GM04504 (cell line): ENCODE measurements at places on chromosomes 16 and 17.
A peak's percentile ranks its signal among the peaks of the same experiment; 100 is the strongest.

- DNase-seq = no peak
Observed at GRCh38 chr17:65385071-65385470, 176.4 kb downstream of the AXIN2 start.

DNA sequence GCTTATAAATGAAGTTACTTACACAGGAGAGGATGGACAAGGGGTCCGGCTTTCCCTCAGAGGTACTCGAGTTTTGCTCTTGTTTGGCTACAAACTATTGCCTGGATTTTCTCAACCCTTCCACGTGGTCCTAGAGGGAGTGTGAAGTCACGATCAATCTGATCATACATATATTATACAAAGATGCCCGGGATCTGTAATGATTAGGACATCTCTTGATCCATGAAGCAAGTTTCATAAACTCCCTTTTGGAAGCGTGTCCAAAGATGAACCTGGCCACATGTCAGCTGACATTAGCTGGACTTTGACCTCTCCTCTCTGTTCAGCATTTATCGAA is 2.3 kb upstream of the CDH11 start:
- no peak for DNase-seq

DNA sequence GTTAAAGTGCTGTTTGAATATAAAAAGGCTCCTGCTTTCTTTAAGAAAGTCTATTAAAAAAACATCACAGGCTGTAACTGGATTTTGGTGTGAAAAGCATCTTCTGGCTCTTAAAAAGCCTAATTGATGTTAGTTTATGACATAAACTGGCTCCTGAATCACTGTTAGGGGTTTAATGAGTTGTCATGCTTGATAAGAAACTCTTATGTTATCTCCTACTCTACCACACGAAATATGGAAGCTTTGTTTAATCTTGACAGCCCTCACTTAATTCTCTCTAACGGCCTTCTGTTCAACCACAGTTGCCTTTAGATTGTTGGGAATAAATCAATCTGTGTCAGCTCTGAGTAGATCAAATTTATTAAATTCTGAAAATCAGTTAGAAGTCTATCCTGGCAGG is 51.5 kb downstream of the CPPED1 start:
- no peak for DNase-seq

DNA sequence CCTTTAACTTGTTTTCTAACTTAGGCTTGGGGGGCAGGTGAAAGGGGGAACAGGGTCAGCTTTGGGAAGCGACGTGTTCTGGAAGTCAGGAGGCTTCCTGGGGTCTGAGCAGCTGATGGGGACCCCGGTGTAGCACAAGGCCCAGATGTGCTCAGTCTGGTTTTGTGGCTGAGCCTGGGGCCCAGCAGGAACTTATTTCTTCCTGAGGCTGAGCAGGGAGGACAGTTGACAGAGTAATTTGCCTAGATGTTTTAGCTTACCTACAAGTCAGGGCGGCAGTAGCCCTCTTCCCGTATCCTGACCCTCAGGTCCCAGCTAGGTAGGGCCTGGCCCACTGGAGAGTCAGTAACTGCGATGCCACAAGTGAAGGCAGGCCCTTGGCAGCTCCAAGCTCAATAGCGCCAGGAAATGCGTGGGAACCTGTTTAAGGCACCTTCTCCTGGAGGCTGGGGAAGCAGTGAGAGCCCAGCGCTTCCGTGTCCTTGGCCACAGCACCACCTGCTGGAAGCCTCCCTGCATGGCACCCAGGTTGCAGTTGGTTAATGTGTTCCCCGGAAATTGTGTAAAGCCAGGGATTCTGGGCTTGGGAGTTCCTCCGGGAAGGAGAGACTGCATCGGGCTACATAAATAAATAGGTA is 5.2 kb downstream of the CCR7 start:
- peak; percentile 86 for DNase-seq

DNA sequence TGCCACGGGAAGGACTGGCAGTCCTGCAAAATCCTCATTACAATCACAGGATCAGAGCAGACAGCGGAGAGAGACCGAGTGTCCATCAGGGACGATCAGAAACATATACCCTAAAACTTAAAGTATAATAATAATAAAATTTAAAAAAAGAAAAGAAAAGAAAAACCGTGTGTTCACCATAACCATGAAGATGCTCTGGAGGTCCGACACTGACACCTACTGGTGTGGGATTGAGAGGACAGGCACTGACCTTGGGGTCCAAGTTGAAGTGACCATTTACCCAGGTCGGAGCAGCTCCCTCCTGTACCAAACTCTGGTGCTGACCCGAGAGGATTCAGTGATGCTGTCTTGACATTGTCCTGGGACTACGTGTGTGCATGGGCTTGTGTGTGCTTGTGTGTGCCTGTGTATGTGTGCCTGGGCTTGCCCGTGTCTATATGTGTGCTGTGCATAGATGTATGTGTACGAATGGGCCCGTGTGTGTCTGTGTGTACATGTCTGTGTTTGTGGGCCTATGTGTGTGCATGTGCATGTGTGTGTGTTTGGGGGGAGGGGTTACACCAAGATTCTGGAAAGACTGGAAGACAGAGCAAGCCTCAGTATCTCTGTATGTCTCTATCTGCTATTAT is 10.0 kb upstream of the CD300LD start:
- peak; percentile 3 for DNase-seq

DNA sequence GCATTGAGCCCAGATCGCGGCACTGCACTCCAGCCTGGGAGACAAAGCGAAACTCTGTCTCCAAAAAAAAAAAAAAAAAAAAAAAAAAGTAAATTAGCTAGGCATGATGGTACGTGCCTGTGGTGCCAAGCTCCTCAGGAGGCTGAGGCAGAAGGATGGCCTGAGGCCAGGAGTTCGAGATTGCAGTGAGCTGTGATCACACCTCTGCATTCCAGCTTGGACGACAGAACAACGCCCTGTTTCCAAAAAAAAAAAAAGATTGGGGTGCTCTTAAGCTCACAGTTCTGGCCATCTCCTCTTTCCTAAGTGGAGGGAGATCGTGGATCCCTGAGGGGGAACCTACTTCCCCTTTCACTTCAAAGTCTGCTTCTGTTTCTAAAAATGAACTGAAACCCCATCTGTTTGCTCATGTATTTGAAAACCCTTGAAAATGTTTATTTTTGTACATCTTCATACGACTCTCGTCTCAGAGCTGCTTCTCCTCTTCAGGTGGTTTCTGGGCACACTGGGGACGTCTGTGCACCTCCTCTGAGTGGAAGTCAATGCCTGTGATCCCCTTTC is 138.8 kb downstream of the PRKCA start:
- no peak for DNase-seq

GRCh38 chr16:89145406-89146161 is 26.0 kb upstream of the CDH15 start:
- no peak for DNase-seq

DNA sequence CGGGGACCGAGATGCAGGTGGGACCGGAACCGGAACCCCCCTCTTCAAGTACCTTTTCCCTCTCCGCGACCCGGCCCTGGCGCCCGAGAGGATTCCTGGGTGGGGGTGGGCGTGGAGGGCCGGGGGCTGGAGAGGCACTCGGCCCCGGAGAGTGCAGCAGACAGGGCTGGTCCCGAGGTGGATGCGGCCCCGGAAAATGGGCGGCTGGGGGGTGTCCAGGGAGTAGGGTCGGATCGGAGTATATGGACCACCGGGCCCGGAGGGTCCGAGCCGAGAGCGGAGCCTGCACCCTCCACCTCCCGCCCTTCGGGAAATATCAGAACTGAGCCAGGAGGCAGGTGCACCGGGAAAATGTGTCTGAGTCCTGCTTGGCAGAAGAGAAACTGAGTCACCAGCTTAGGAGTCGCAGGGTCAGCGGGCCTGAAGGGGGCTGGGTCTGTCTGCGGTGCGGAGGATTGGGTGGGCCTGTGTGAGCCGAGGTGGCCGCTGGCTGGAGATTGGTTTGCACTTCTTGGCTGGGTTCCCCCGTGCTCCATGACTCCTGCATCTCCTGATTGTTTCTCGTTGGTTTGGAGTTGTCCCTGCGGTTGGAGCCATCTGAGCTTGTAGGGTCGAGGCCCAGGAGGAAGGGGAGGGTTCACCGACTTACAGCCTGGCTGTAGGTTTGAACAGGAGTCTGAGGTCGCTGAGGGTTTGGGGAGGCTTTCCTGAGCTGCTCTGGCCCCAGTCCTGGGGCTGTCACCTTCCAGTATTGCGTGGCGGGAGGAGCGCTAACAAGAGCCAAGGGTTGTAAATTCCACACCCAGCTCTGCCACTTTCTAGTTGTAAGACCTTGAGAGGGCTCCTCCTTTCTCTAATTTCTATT is 518 bp downstream of the SH2B1 start:
- no peak for DNase-seq

GRCh38 chr17:79985361-79985942 is 50.2 kb downstream of the TBC1D16 start:
- no peak for DNase-seq

- DNase-seq = no peak
Observed at GRCh38 chr17:65956814-65957213, 235.1 kb downstream of the CEP112 start.

DNA sequence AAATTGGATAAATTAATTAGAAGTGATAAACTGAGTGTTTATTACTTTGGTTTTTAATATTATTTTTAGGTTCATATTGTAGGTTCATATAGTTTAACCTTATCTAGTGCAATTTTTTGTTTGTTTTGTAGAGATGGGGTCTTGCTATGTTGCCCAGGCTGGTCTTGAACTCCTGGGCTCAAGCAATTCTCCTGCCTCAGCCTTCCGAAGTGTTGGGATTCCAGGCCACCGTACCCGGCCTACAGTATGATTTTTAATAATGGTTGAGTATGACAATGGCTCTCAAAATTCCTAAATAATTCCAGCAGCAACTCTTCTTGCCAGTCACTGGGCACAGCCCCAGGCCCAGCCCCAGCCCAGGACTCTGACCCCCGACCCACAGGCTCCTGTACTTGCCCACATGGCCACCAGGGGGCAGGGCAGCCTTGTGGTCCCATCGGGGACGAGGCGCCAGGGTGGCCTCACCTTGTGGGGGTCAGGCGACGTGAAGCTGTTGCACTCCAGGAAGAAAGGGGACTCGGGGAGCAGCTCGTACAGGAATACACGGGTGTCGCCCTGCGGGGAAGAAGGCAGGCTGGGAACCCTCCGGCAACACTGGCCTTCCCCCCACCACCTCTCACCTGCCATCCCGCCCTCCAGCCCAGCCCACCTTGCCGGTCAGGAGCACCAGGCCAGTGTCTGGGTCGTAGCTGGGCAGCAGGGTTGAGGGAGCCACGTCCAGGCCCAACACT is 7.9 kb upstream of the PAM16 start:
- no peak for DNase-seq

DNA sequence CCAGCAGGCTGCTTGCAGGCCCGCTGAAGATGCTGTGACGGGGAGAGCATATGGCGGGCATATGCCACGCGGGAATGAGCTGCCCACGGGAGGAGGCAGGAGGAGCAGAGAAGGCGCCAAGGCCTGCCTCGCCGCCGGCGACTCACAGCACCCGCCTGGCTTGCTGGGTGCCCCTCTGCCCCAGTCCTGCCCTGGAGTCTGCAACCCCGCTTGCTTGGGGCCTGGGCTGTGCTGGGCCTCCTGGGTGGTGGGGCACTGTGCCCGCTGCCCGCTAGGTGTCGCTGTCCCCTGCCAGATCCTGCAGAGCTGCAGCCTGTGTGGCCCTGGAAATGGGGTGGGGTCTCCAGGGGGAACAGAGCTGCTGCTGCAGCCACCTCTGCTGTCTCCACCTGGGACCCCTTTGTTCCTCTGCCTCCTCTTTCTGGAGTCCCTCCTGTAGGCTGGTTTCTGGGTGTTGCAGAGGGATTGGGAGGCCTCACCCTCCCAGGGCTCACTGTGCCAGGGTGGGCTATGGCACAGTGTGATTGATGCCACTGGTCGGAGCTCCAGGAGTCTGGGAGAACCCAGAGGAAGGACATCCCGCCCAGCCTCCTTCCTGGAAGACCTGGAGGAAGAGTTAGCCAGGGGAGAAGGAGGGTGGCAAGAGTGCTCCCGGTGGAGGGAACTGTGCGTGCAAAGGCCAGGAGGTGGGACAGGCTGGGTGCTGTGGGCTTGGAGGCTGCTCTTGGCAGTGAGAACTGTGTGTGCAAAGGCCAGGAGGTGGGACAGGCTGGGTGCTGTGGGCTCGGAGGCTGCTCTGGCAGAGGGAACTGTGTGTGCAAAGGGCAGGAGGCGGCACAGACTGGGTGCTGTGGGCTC is 141.0 kb upstream of the CIBAR2 start:
- no peak for DNase-seq

GRCh38 chr17:67336859-67337258 is 29.5 kb downstream of the PSMD12 start:
- DNase-seq = no peak

DNA sequence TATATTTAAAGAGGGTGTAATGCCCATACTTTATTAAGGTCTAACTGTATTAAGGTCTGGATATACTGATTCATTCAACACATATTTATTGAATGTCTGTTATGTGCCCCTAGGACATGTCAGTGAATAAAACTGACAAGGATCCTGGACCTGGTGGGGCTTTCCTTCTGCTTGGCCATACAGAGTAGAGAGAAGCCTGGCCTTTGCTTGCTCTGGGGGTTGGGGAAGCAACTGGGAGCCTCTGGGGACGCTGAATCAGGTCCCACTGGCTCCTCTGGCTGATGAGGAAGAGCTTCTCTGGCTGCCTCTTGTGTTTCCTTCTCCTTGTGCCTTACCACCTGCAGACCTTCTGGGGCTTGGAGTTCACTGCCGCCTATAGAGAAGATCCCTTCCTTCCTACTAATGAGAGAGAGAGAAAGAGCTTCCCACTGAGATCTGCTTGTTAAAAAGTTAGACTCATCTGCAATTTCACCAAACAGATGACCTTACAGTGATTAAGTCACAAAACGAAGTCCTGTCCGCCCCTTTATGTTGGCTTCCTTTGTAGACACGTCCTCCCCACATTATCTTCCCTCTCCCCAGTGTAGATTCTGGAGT is 49.7 kb downstream of the MSI2 start:
- DNase-seq = no peak

DNA sequence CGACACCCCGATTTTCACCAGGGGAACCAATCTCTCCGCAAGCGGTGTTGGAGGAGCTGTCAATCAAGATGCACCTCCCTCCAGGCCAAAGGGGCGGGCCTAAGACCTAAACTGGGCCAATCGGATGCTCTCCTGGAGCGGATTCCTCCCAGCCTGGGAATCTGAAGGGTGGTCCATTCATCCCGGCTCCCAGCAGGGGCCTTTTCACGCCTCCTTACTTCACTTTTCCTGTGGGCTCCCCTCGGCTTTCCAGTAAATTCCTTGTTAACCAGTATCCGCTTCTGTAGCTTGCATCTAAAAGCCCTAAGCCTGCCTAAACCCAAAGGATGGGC is 17.1 kb downstream of the C16orf74 start:
- DNase-seq = no peak

DNA sequence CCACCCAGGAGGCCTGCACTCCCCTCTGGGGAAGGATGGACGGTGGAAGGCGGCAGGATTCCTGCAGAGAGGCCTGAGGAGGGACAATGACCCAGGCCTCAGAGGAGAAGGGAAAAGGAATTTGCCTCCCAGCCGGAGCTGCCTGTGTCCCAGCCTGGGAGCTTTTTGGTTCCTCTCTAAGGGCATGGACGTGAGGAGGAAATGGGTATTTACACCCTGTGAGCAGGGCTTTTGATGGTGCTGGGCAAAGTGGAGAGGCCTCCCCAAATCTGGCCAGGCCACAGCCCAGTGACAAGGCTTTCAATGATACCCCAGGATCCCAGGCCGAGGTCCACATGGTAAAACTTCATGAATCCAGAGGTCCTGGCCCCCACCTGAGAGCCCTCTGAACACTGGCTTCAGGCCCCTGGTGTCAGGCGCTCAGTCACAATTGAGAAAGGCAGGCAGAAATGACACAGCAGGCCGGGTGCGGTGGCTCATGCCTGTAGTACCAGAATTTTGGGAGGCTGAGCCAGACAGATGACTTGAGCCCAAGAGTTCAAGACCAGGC is 56.0 kb upstream of the DOC2B start:
- DNase-seq = no peak
